ENCODE measurements at places on chromosomes 13 and 19.
A peak's percentile ranks its signal among the peaks of the same experiment; 100 is the strongest.

DNA sequence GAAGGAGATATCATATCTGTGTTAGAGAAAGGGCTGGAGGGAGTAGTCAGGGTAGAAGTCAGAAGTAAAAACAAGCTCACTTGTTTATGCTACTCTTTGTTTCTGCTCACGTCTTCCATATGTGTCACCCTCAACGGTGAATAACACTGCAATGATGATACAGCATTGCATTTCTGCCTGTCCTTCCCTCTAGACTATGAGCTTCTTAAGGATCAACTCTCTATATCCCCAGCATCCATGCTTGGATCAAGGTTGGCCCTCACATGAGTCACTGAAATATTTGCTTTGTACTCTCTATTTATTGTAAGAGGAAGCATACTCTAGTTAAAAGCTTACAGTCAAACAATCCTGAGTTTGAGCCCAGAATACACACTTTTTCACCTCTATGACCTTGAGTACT, 406.0 kb downstream of the RFC3 start:
- no peak for DNase-seq

GRCh38 chr13:27309967-27310598, 39.5 kb downstream of the RASL11A start:
- no peak for DNase-seq

DNA sequence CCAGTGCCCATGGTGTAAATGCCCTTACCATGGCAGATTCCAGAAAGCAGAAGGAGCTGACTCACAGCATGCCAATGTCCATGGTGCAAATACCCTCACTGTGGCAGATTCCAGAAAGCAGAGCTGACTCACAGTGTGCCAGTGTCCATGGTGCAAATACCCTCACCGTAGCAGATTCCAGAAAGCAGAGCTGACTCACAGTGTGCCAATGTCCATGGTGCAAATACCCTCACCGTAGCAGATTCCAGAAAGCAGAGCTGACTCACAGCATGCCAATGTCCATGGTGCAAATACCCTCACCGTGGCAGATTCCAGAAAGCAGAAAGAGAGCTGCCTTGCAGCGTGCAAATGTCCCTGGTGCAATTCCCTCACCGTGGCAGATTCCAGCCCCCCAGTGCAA, 163.8 kb upstream of the SOX1 start:
- DNase-seq, result no peak

- no peak for DNase-seq
These were observed 147.1 kb downstream of the NHLRC3 start for GRCh38 chr13:39185326-39185725.

- no peak for DNase-seq
These were observed 11.0 kb downstream of the IFNL1 start for GRCh38 chr19:39307046-39307821.

DNA sequence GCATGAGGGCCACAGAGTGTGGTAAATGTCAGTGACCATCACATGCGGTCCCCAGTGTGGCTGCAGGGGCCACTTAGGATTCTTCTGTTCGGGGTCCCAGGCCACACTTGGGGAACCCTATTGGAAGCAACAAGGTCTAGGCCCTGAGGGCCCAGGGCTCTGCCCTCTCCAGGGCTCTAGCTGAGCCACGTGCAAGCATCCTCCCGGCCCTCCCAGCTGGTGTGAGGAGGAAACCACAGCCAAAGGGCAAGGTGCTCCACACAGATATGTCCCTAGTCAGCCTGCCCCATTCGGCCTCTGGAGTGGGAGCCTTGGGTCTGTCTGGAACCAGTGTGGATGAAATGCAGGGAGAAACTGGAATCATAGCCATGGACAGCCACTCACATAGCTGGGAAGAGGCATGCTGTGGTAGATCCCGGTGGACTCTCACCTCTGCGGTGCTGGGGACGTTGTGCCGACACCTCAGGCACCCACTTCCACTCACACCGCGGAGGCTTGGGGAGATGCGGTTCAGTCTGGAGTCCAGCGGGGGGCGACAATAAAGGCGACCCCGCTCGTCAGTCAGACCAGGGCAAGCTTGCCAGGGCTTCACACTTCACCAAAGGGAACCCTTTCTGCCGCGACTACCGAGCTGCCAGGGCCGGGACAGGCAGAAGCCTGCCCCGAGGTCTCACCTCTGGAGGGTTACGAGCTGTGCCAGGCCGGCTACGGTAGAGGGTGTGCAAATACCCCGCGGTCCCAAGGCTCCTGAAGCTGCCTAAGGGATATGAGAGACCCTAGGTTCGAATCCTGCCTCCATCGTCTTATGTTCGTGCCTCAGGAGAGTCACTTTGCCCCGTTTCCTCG, 4.3 kb upstream of the ZNF497 start:
- no peak for DNase-seq

DNA sequence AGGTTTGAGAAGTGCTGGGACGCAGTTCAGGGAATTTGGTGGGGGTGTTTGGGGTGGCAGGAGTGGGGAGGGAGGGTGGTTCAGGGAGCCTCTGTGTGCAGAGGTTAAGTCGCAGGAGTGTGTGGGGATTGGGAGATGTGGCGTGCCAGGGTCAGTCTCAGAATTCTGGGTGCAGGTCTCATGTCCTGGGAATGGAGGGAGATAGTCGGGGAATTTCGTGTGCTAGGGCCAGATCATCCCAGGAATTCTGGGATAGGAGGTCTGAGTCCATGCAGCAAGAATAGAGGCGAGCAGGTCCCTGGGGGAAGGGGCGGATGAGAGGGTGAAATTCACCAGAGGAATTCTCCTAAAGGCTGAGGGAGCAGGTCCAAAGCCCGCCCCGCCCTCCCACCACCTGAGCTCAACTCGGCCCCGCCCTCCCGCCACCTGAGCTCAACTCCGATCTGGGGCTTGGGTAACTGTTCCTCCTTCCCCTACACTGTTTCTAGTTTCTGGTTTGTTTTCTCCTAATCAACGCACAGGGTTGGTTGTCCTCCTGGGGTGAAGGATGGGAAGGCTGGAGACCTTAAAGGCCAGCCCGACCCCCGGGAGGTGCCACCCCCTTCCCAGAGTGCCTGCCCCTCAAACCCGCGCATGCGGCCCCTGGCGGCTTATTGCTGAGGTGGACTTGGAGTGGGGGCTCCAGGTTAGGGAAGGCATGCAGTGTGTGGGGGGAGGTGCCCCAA, 15.2 kb downstream of the KCNC3 start:
- DNase-seq, result no peak

DNA sequence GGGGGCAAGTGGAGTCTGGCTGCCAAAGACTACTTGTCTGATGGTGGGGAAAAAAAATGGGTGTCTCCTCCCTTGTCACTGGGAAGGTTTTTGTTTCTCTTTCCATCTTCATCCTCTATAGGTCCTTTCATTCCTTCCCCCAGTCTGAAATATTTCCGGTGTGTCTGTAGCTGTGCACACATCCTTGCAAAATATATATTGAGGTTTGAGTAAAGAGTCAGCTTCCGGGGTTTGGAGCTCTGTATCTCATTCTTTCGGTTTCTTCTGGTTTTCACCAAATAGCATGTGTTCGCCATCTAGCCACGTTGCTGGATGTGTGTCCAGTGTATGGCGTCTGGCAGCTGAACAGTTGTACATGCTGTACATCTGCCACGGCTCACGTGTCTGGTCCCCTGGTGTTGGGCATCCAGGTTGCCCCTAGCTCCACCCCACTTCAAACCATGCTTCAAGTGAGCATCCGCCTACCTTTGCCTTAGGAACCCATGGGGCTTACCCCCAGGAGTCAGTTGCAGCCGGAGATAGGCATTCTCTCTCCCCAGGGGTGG, 142.2 kb downstream of the SIPA1L3 start:
- no peak for DNase-seq

DNA sequence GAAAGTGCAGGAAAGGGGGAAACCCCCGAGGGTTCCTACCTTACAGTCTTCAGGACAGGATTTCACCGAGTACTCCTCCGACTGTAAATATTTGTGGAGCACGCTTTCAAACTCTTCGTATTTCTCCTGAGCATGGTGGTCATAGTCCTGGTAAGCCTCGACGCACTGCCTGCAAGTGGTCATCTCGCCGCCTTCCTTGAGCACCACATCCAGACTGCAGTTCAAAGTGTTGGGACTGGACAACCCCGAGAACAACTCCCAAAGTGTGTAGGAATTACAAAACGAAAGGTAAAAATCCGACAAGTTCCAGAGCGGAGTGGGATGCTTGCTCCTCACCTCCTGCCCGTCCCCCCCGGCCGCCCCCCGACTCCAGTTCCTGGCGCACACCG, 349.7 kb downstream of the LIG4 start:
- DNase-seq, result no peak

- no peak for DNase-seq
These were observed 484.2 kb upstream of the SLITRK1 start for GRCh38 chr13:84366506-84366905.

- DNase-seq, result no peak
These were observed 431.2 kb downstream of the KCTD12 start for GRCh38 chr13:76454991-76455390.

GRCh38 chr19:2282062-2282861, at the start of gene PEAK3:
TSS of gene PEAK3 (minus strand) at chr19:2282175. CDS start at chr19:2280931, 1,244 bp downstream.
- DNase-seq, result no peak

- DNase-seq, result no peak
These were observed 83.6 kb upstream of the ARHGEF7 start for GRCh38 chr13:111031531-111031961.

GRCh38 chr13:20465218-20465879, 60.3 kb downstream of the CRYL1 start:
- no peak for DNase-seq

DNA sequence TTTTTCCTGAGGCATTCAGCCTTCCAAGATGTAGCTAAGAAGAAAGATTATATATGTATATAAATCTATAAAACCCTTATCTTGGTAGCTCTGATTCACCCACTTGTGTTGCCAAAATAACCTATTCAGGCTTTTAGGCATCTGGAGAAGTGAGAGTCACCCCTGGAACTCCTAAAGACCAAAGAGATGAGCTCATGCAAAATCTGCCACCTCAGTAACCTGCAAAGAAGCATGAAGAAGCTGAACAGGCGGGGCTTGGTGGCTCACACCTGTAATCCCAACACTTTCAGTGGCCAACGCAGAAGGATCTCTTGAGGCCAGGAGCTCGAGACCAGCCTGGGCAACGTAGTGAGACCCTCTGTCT, 393.7 kb downstream of the FOXO1 start:
- no peak for DNase-seq

- DNase-seq, result no peak
These were observed 289.2 kb upstream of the PCDH9 start for GRCh38 chr13:67519356-67519755.

DNA sequence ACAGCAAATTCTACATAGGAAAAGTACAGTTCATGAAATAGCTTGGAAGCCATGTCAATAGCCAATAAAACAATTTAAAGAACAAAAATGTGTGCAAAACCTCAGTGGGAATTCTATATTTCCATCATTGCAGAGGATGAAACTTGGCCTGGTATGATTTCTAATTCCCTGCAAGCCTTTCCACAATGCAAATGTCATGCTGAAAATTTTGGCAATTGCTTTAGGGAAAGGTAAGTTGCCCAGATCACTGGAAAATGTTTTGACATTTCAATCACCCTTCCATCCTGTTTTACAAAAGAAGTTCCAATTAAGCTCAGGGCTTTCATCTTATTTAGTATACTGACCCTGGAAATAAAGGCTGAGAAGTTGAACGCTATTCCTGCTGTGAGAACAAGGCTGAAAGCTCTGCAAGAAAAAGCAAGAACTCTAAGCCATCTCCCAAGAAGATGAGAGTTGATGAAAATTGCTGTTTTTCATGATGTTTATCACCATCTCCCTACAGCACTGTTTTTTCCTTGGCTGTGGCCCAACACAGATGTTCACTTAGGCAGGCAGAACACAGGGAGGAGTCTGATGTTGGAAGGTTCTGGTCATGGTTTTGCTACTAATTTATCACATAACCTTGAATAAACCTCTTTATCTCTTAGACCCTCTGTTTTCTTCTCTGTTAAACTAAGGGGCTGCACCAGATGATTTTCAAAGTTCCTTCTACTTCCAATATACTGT, 263.7 kb downstream of the KCTD12 start:
- DNase-seq, result no peak

DNA sequence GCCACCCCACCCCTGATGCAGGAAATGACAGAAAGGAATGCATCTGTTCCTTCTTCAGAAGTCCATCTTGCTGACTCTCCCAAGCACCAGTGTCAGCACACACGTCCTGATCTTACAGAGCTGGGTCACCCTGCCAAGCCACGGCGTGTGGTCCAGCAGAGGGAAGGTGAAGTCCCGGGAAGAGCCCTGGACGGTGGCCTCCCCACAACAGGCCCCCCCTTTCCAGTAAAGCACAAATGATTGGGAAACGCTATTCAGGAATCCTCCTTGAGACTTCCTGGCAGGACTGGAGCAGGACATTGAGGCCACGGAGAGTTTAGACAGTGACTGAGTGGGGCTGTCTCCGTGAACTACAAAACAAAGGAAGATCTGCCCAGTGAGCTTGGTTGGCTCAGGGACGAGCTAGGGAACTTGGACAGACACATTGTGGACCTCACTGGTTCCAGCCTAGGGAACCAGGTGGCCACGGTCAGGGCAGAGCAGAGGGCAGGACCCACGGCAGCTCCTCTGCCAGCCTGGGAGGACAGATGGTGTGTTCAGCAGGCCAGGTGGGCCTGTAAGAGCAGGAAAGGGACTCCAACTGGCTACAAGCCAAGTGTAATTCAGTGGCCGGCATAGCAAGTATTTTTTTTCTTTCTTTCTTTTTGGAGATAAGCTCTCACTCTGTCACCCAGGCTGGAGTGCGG, 41.7 kb downstream of the ELL start:
- no peak for DNase-seq

GRCh38 chr19:48992581-48993174, 431 bp downstream of the GYS1 start:
- DNase-seq, result no peak

GRCh38 chr13:40480012-40480914, 186.2 kb downstream of the FOXO1 start:
- no peak for DNase-seq

GRCh38 chr13:102317593-102317992, 84.3 kb downstream of the FGF14 start:
- peak; percentile 35 for DNase-seq

DNA sequence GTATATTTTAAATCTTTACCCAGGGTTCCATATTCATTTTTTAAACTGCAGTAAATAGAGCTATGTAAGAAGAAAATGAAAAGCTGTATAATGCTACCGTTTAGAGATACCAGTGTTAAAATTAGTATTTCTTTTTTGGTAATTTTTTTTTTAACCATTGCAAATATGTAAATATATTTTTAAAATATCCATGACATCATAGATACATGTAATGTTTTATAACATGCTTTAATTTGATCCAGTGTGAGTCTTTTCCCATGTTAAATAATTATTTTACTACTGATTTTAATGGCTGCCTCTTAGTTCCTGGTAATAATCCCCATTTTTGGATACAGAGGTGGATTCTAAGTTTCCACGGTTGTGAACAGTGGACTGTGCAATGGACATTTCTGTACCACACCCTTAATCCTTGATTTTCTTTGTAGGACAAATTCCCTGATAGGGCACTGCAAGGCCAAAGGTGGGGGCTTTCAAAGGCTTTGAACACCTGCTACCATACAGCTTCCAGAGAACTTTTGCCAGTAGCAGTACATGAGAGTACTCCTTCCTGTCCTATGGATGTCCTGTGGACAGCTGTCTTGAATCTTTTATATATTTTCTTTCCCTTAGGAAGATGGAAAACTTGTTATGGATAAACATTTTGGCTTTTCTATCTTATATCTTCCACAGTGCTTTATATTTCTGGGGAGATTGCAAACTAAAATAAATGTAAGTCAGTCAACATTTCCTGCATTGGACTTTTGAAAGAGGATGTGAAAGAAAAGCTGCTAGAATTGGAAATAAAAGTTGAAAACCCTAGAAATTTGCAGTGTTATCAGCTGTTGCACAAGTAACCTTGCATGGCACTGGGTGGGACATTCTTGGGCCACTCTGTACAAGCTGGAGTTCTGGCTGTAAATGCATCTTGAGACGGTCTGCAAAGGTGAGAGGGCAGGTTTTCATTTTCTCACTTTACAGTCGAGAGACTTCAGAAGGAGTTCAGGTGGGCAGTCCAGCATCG, 46.8 kb downstream of the ARHGEF7 start:
- no peak for DNase-seq
